Right kidney (tissue), 9 donors: ENCODE measurements at places on chromosomes 2 and 18.

DNA sequence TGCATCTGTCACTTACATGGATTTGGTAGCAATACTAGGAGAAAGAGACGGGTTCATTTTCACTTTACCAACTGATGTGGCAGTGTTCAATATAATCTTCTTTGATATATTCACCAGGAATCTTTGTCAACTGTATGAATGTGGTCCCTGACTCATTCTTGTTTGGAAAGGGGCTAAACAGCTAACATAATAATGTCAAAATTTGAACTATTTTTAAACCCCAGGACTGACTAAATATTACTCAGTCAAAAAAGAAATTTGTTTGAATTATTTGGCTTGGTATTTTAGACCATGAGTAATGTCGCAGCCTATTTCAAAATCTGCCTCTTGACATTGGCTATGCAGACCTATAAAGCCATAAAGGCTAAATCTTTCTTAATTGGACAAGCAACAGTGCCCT lies 413.7 kb upstream of the RGPD4 start:
- no peak for DNase-seq

- no peak for DNase-seq
These were observed 76.4 kb downstream of the TANC1 start for GRCh38 chr2:159044804-159045286.

GRCh38 chr2:190837420-190837819 lies 43.2 kb upstream of the GLS start:
- no peak for DNase-seq

DNA sequence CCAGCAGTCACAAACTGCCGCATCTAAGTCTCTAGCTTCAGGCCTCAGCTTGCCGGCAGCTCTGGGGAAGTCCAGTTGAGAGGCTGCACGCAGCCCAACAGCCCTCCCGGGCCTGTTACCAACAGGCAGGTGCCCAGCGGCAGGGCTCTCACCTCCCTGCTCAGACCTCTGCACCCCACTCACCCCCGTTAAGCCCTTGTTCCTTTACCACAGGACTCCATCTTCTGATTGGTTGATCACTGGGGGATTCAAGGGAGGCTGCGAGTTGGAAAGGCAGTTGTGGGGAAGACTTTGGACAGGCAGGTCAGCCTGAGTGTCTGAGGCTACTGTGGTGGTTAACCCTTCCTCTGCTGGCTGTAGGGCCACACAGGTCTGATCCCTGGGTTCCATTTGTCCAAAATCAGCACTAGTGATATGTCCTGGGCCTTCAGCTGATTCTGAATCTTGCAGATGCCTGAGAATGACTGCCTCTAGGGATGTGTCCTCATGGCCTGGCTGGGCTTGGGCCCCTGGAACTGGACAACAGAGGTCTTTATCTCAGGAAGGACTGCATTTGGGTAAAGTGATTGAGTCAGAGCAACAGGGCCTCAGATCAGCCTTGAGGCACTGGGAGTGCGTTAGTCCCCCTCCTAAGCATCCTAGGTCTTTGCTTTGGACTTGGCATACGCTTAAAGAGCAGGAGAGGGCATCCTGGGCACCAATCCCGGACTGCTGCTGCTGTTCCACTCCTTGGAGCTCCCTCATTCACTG lies 88.4 kb downstream of the APOB start:
- no peak for DNase-seq

- no peak for DNase-seq
These were observed 431.8 kb upstream of the MC4R start for GRCh38 chr18:60804415-60804814.

DNA sequence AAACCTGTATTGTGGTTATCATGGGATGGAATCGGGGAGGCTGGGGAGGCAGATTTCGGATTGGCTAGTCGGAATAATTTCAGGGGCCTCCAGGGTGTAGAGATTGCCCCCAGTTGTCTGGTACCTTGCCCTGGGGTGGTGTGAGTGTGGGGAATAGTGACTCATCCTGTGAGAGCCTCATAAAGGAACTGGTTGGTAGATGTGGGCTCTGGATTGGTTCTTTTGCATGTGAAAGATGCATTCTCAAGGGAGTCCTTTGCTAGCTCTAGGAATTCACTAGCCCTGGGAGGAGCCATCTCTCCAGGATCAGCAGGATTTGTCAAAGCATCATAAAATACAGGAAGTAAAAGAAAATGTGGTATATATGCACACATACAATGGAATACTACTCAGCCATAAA lies 331.6 kb downstream of the SETBP1 start:
- DNase-seq: no peak

GRCh38 chr2:15147591-15147990 lies 413.5 kb downstream of the NBAS start:
- DNase-seq: no peak

DNA sequence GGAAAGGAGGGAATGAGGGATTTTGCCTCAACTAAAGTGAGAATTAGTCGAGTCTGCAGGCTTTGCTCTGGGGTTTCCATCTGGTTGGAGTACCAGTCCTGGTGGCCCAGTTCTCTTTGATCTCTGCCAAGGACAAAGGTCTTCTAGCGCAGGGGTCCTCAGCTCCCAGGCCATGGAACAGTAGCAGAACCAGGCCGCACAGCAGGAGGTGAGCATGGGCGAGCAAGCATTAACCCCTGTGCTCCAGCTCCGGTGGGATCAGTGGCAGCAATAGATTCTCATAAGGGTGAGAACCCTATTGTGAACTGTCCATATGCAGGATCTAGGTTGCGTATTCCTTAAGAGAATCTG lies 23.9 kb downstream of the MTHFD2 start:
- no peak for DNase-seq

- no peak for DNase-seq
These were observed 171.7 kb downstream of the EPHA4 start for GRCh38 chr2:221400411-221400810.

DNA sequence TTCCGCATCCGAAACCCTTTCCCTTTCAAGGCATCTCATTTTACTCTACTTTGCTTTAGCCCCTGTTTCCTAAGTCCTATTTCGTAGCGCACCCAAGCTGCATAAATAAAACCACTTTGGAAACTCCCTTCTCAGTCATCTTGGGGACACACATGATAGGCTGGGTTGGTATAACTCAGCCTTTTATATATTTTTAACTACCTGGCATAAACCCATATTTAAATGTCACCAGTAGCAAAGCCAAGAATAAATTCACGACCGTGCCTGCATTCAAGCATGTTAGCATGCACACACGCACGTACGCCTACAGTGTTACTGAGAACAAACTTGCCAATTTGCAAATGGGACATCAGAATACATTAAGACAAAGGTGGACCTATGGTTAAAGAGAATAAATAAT lies 564.7 kb upstream of the PIK3C3 start:
- no peak for DNase-seq

DNA sequence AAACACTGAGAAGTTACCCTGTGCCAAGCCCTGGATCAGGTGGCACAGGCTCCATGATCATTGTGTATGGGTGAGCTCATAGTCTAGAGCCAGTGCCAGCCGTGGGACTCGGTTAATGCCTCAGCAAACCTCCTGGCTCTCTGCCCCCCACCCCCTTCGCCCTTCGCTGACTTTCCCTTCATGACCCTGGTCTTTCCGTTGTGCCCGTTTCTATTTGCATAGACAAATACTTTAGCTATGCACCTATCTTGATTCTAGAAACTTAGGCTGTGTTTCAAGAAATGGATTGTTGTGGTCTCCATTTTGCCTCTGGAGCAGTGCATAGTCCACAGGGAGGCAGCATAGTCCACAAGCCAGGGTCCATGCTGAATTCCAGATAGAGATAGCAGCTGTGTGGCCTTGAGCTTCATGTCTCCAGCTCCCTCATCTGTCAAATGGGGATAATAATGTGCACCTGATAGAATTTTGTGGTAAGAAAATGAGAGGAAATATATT lies 44.8 kb upstream of the KDM3A start:
- DNase-seq: no peak

DNA sequence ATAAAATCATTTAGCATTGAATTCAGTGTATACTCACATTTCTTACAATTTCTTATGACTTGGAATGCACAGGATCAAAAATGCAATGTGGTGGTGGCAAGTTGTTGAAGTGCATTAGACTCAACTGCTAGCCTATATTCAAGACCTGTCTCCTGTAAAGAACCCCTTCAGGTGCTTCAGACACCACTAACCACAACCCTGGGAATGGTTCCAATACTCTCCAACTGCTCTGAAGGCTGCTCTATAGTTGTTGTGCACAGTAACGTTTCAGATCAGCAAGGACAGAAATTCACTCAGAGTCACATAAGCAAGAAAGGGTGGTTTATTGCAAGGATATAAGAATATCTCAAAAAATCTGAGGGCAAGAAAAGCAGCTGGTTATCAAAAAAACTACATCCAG lies 6.5 kb downstream of the GKN1 start:
- DNase-seq: no peak

- no peak for DNase-seq
These were observed 147.7 kb downstream of the NETO1 start for GRCh38 chr18:72720116-72720515.

DNA sequence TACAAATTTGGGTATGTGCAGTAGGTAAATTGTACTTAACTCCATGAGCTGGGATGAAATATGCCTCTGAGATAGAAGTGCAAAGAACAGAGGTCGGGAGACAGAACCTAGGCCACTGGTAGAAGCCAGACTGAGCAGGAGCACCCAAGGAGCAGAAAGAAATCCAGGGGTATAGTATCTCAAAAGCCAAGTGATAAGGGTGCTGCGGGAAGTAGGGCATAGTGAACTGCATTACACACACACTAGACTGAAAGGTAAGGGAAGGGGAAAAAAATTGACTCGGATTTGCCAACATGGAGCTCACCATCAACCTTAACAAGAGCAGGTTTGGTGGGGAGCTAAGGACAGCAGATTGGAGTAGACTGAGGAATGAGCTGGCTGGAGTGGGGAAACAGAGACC lies 89.3 kb upstream of the TMEM247 start:
- no peak for DNase-seq

- no peak for DNase-seq
These were observed 140.5 kb downstream of the ST6GAL2 start for GRCh38 chr2:106745468-106745867.

DNA sequence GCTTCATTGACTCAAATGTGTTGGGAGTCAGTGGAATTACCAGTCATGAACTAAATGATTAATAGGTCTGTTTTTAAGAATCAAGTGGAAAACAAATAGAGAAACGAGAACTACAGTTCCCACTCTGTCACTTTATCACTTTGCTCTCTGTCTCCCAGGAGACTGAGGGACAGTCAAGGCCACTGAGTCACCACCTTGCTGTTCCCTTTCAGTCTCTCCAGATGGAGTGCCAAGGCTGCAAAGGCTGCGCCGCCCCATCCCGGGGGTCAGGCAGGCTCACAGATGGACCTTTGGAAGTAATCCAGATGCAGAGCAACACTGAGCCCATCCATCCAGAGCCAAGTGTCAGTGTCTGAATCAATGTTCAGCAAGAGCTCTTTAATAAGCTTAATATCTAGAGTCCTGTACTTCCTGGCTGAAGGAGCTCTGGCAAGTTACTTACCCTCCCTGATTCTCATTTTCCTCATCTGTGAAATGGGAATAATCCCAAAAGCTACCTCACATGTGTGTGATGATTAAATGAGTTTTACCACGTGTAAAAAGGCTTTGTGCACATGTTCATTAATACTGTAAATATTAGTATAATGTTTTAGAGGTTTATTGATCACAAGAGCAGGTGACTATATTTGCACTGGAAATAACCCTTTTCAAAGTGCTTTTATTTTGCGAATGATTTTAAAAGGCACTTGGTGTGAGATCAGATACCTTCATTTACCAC lies 43.0 kb upstream of the EFEMP1 start:
- no peak for DNase-seq

- no peak for DNase-seq
These were observed 171.9 kb downstream of the KLHL29 start for GRCh38 chr2:23556929-23557328.

DNA sequence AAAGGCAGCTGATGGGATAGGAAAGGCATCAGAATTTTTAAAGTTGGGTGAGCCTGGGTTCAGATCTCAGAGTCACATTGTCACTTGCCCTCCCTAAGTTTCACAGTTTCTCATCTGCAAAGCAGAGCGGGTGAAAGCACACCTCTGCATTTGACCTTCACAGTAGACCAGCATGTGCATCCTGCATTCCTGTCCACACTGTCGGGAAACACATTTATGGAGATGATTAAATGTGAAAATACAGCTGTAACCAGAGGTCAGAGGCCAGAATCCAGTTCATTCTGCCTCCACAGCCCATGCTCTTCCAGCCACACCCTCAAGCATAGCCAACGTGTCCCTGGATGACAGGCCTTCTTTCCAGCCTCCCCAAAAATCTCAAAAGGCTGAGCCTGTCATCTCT lies 392.0 kb upstream of the MYT1L start:
- no peak for DNase-seq

GRCh38 chr18:41099451-41099850 lies 855.6 kb upstream of the PIK3C3 start:
- no peak for DNase-seq

- no peak for DNase-seq
These were observed 109.8 kb upstream of the GULP1 start for GRCh38 chr2:188181884-188182283.

GRCh38 chr2:211722928-211723327 lies 815.7 kb downstream of the ERBB4 start:
- DNase-seq: no peak

- DNase-seq: no peak
These were observed 134.7 kb downstream of the LYPD6B start for GRCh38 chr2:149173220-149173619.

- peak; percentile 33 for DNase-seq
These were observed 40.1 kb downstream of the RTN4 start for GRCh38 chr2:55010149-55010591.

- DNase-seq: no peak
These were observed 76.0 kb downstream of the AGAP1 start for GRCh38 chr2:235569837-235570236.

GRCh38 chr18:76274468-76275289 lies 220.4 kb downstream of the ZNF516 start:
- peak; percentile 58 for DNase-seq

DNA sequence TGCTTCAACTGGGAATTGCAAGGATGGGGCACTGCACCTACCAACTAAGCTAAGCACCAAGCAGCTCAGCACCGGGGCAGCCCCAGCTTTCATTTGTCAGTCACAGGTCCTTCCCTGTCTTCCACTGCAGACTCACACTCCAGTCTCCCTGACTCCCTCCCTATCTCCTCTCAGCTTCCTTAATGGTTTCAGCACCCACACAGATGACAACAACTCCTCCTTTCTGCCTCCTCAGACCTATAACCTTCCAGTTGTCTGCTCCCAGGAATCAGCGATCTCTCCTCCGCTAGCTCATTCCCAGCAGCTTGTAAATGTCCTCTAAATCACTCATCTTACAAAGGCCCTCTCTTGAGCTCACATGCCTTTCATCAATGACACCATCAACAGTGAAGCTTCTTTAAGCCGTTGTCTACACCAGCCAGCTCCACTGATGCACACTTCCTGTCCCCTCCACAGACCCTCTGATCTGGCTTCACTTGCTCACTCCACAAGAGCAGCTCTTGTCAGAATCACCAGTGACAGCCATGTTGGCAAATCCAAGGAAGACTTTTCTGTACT lies 32.1 kb downstream of the CLASP1 start:
- DNase-seq: no peak

GRCh38 chr2:187365315-187365714 lies 82.7 kb downstream of the CALCRL start:
- no peak for DNase-seq

- DNase-seq: no peak
These were observed 54.3 kb downstream of the DGKD start for GRCh38 chr2:233408366-233409285.

GRCh38 chr2:86750240-86750839 lies 30.2 kb downstream of the RMND5A start:
- no peak for DNase-seq
